ENCODE measurements at places on chromosomes 3 and 15.

GRCh38 chr3:194933465-194933864, 247.8 kb downstream of the FAM43A start:
- DNase-seq = no peak

GRCh38 chr3:89946884-89947283, 839.5 kb downstream of the EPHA3 start:
- DNase-seq = no peak

DNA sequence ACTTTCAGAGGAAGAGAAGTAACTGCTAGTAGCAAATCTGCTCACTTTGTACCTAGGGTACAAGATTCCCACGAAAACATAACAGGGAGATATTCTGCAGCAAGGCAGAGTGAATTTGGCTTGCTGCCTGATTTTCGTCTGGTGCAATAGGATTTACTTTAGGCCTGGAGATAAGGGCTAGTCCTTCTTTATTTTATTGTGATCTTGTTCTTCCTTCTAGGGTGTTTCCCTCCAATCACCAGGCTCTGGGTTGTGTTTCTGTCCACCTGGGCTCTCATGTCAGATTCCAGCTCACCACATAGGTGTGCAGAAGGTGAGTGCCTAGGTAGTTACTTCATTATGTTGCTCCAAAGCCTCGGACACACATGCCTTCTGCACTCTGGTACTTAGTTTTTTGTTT, 211.8 kb upstream of the RGMA start:
- no peak for DNase-seq

DNA sequence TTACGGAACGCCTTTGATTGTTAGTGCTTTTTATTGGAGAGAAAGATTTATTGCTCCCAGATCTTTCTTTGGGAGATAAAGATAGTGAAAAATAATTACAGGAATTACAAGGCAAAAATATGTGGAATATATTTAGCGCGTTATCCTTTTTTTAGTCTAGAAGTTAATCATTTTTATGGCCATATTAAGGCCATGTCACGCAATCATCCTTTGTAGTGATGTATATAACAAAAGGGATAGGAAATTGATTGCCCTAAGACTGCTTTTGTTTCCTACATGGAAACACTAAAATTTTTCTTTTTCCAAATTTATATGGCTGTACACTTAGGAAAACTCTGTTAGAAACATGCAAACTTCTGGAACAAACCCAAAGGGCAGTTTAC, 1.5 kb downstream of the TRPC1 start:
- DNase-seq = no peak

DNA sequence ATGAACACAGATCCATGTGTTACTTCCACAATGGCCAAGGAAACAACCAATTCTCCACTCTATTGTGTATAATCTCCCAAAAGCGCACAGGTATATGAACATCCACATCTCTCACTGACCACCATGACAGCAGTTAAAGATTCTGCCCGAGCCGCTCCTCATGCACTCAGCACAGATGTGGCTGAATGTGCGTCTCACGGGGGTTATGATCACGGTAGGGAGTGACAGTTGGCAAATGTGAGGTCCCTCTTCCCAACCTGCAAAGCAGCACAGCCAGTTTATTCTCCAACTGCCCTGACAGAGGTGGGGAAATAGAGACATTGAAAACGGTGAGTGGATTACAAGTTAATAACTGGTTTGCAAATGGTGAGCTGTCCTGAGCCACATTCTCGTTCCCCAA, 17.6 kb downstream of the FOXP1 start:
- no peak for DNase-seq

GRCh38 chr3:123383091-123384053, 65.5 kb downstream of the ADCY5 start:
- no peak for DNase-seq

GRCh38 chr3:30688776-30689641, 82.6 kb downstream of the TGFBR2 start:
- DNase-seq = no peak

- DNase-seq = no peak
Measured at GRCh38 chr3:87710028-87710427, 348.8 kb downstream of the CGGBP1 start.

- DNase-seq = no peak
Measured at GRCh38 chr3:32544894-32545293, 25.8 kb downstream of the DYNC1LI1 start.

GRCh38 chr3:58627570-58627885, 39.0 kb downstream of the FAM3D start:
- peak; percentile 6 for DNase-seq

DNA sequence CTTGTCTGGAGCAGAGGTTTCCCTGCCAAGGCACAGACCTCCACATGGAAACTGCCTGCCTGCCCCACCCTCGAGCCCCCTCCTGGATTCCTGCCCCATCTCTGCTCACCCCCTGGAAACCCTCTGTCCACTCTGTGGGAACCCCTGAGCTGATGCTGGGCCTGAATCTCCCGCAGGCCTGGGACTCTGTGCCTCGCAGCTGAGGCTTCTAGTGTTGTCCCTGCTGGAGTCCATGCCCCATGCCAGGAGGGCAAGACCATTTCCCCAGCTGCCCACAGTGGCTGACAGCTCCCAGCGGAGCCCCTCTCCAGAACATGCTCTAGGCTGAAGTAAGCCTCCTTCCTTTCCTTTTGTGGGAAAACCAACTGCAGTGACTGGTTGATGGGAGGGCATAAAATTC, 46.9 kb downstream of the SRGAP3 start:
- no peak for DNase-seq

- DNase-seq = no peak
Measured at GRCh38 chr3:163071713-163072112, 1575.1 kb downstream of the OTOL1 start.

DNA sequence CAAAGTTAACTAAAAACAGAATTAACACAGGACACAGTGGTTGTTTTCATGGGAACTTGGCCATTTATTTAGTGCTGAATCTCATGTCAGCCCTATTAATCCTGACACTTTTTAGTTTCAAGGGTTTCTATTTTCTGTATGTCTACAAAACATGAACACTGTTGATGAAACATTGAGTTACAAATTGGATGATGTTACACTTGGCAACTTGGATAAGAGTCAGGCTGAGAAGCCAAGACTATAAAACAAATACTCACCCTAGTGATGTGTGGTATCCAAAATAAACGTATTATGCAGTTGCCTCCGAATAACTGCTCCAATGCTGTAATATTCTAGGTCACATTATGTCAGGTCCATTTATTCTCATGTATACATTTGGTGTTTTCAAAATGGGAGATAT, 349.6 kb downstream of the ZIC1 start:
- no peak for DNase-seq

DNA sequence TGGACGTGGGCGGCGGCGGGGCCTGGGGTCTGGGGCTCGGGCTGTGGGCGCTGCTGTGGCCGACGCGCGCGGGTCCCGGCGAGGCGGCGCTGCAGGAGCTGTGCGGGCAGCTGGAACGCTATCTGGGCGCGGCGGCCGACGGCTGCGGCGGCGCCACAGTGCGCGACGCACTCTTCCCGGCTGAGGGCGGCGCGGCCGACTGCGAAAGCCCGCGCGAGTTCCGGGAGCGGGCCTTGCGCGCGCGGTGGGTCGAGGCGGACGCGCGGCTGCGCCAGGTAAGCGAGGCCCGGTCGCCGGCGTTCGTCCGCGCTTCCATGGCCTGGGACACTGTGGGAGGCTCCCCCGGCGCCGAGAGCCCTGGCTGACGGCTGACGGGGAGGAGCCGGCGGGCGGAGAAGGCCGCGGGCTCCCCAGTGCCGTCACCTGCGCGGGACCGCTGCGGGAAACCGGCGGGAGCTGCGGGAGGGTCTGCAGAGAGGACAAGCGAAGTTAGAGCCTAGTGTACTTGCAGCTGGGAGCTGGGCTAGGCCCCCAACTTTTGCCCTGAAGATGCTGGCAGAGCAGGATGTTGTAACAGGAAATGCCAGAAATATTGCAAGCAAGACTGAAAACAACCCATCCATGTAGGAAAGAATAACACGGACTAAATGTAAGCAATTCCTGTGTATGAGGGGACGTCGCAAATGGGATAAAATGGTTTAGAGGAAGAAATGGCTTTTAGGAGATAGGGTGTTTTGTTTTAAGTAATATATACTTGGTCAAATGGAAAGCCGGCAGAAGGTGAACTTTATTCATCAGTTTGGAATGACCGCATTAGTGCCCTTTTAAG, 847 bp downstream of the WHAMM start:
- DNase-seq = no peak

- no peak for DNase-seq
Measured at GRCh38 chr3:13650210-13651056, 101.5 kb downstream of the FBLN2 start.

- DNase-seq = no peak
Measured at GRCh38 chr3:190003681-190004123, 117.0 kb downstream of the P3H2 start.

DNA sequence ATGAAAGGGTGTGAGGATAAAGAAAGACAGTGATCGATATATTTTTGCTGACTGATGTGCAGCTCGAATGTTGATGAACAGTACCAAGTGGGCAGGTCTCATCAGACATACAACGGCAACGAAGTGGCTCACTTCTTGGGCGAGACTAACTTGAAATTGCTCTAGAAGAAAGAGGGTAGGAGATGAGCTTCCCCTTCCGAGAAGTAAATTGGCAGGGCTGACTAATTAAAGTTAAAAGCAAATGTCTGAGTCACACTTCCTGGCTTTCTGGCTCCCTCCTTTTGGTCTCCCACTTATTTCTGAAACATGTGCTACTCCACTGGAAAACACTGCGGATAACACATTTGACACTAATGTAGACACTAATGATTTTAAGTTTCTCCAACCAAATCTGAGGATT, 228.3 kb downstream of the ABHD5 start:
- no peak for DNase-seq

GRCh38 chr3:14389166-14389606, 13.2 kb upstream of the SLC6A6 start:
- DNase-seq = no peak
